DMS153 (cell line): ENCODE measurements at places on chromosomes 13 and 19.
A peak's percentile ranks its signal among the peaks of the same experiment; 100 is the strongest.

DNA sequence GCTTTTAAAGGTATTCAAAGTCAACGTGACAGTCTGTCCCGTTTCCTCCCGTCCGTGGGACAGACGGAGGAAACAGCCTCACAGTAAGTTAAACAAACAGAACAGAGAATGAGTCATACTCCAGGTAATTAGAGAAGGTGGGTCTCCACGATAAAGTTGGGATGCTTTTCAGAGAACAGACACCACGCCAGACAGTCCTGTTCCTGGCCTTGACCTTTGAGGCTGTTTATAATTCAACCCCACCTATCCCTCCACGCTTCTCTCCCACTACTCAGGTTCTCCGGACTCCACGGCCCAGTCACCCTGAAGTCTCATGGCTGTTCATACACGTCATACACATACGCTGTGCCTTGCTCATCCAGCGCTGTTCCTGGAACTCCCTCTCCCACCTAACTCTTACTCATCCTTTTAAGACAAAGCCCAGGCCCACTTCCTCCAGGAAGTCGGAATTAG is 42.5 kb downstream of the ARHGEF18 start:
- peak; percentile 36 for DNase-seq

DNA sequence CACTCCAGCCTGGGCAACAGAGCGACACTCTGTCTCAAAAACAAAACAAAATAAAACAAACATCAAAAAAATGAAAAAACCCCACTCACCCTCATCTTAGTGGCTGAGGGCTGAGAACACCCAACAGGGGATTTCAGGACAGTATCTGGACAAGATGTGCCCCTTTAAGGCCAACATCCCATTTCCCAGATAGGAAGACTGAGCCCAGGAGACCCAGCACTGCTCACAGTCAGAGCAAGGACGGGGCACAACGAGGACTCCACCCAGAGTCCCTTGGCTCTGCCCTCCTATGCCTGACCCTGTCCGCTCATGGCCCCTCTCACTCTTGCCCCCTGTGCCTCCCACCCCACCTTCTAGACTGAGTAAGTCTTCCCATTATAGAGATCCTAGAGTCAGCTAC is 52.9 kb upstream of the CYP4F8 start:
- no peak for DNase-seq

- no peak for DNase-seq
These were observed 3.8 kb downstream of the C13orf46 start for GRCh38 chr13:113969973-113970611.

DNA sequence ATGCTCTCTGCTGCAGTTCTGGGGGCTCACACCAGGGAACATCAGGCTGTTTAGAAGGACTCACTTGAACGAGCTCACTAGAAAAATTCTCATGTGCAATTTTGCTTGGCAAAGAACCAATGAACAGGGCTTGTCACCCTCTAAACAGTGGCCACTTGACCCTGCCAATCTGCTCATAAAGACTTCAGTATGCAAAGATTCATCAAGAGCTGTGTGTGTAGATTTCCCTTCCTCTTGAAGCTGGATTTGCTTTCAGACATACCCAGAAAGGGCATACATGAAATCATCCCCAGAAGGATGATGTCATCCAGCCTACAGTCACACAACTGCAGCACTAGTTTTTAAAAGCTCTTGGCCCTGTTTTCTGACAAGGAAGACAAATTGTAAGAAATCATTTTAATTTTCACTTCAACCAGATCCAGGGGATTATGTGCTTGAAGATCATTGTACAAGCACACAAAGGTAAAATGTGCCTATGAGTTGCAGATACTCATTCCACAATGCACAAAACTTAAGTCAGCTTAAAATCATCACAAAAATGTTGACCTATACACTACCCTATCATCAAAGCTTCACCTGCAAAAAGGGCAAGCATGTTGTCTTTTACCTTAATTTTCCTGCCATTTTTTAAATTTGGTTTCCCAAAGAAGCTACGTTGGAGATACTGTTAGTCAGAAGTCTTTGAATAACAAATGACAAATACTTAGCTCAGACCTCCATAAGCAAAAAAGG is 5.2 kb upstream of the STK24 start:
- peak; percentile 67 for DNase-seq

GRCh38 chr13:77139306-77139705 is 112.3 kb upstream of the FBXL3 start:
- DNase-seq, result no peak

GRCh38 chr19:16945762-16946465 is 57.1 kb downstream of the F2RL3 start:
- no peak for DNase-seq

- no peak for DNase-seq
These were observed 47.8 kb downstream of the PEPD start for GRCh38 chr19:33473653-33474305.

- no peak for DNase-seq
These were observed 864.1 kb downstream of the DIAPH3 start for GRCh38 chr13:59299584-59299983.

- DNase-seq, result no peak
These were observed 3.3 kb upstream of the KLK15 start for GRCh38 chr19:50836543-50837195.

- peak; percentile 37 for DNase-seq
These were observed at the start of gene CLIP3 for GRCh38 chr19:36032251-36033104. TSS of gene CLIP3 (minus strand) at chr19:36032873. CDS start at chr19:36032357, 516 bp downstream.

DNA sequence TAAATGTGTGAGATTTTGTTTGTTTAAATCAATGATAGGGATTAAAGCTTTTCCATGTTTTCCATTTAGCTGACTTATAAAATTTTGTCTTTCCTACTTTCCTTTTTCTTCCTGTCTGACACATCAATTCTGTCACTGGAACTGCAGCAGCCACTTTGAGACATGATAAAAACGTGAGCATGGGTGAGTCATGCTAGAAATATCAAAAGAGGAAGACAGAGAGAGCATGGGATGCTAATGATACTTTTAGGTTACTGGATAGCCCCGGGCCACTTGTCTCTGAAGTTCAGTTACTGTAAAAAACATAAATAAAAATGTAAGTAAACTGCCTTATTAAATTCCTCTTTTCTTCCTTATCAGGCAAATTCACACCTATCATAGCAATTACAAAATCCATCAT is 1332.0 kb upstream of the PCDH20 start:
- DNase-seq, result no peak

DNA sequence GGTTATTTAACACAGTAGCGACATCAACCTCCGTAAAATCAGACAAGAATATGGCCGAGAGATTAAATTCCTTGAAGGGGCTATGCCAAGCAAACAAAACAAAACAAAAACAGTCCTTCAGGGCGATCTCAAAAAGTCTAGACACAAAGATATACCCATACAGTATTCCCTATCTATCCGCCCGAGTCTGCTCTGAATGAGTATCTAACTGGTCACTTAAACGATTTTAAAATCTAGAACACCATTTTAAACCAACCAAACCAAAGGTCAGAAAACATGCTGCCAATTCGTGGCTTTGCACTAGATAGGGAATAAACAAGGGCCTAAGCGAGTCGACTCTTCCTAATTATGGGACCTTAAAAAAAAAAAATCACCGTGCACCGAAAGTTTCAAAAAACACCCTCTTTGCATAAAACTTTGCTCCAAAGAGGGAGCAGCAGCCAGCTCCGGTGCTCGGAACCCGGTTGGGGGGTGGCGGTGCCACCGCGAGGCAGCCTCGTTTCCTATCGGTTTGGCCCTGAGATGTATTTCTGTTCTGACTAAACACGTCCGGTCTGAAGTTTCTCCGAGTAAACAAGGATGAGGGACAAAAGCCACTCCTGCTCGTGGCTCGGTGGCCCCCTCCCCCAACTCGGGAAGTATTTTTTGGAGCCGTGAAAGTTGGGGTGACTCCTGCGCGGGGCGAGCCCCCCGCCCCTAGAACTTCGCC is 1.8 kb downstream of the HMGB1 start:
- DNase-seq, result peak; percentile 23

DNA sequence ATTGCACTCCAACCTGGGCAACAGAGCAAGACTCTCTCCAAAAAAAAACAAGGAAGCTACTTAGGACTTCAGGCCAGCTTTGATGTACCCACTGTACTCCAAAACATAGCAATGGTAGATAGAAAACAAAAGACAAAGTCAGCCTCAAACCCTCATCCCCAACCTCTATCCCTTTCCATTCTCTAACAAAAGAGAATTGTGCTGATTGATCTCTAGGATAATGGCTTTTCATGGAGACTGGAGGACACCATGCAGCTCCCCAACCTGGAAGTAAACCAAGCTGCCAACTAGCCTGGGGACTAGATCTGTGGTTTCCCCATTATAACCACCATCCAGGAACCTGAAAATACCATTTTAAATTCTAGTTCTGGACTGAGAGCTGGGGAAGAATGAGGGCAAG is 4.3 kb upstream of the ZDHHC20 start:
- DNase-seq, result no peak

DNA sequence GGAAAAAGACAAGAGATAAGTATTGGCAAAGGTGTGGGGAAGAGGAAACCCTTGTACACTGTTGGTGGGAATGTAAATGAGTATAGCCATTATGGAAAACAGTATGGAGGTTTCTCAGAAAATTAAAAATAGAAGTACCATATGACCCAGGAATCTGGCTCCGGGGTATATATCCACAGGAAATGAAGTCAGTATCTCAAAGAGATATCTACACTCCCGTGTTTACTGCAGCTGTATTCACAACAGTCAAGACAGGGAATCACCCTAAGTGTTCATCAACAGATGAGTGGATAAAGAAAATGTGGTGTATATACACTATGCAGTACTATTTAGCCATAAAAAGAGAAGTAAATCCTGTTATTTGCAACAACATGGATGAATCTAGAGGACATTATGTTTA is 13.5 kb downstream of the KCTD12 start:
- DNase-seq, result no peak

DNA sequence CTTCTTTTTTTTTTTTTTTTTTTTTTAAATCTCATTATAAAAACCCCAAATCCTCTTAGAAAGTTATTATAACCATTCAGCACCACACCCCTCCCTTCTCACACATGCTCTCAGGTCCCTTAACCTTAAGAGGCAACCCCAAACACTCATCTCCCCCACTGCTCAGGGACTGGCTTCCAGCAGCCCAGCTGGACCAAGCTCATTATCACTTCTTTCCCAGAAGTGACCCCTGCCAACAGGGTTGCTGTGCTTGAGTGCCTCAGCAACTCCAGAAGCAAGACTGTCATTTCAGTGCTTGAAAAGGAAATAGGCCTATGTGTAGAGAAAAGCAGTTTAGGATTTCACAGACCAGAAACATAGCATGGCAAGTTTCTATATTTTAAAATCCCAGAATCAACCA is 84.3 kb downstream of the SLAIN1 start:
- DNase-seq, result no peak

- DNase-seq, result no peak
These were observed 53.1 kb downstream of the KL start for GRCh38 chr13:33069365-33069764.
